Inflammatory macrophage treated with lipopolysaccharide for 1 hour (primary cell): ENCODE measurements at places on chromosomes 7 and 10.

- DNase-seq = no peak
Observed at GRCh38 chr10:43985941-43986340, 337.3 kb upstream of the ZNF32 start.

DNA sequence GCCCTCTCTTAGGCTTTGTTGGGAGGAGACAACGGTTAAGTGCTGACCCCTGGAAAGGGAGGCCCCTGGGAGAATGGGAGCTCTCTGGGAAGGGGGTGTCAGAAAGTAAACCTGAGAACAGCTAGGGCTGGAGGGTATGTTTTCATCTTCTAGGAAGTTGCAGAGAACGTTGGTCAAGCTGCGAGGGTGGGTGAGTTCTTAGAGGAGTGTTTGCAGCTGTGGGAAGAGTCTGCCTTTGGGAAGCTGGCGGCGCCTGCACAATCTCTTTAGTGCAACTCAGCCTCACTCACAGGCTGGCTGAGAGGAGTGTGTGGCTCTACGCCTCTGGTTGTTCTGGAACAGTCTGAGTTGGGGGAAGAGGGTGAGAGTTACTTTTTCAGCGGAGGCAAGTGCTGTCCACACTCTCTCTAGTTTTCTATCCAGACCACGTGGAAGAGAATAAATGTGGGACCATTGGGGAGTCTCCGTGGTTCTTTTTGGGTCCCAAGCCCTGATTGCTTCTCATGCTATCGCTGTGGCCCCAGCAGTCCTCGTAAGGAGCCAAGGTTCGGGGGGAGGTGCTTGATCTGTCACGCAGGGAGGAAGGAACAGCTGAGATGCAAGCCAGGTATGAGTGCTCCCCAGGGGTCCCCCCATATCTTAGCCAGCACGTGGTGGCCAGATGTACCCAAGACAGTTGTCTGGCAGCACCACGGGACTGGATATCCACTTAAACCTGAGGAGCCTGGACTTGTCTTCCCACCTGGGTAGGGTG, 237.2 kb downstream of the BUB3 start:
- DNase-seq = no peak

DNA sequence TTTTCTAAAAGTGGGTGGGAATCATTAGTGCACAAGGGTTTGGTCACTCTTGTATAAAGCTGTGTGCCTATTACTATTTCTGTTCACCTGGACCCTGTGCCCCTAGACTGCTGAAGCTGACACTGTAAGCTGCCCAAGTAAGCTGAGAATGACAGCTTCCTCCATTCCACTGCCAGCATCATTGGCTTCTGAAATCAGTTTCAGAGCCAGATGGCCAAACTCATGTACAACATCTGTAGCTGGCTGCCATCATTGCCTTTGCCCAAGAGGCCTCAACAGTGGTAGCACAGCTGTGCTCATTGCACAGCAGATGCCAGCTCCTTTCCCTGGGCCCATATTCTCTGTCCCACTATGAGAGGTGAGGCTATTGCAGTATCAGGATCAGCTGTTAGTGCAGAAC, 165.7 kb downstream of the CPEB3 start:
- DNase-seq = no peak

DNA sequence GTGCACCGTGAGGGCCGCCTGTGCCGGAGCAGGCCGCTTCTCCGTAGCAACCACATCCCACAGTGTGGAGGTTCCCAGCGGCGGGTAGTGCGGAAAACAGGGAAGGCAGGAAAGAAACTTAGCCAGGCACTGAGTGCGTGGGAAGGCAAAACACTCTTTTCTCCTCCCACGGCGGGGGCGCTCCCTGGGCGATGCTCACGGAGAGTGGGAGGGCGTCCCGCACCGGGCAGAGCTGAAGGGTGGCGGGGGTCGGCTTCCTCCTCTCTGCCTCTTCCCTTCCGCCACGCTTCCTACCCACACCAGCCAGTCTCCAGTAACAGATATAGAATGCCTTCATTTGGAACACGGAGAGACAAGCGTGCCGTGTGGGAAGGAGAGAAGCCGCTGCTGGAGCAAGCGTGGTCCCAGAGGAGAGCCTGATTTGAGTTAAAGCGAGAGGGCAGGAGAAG, 252.5 kb downstream of the PAXIP1 start:
- no peak for DNase-seq

- DNase-seq = no peak
Observed at GRCh38 chr7:95509199-95509598, 23.5 kb downstream of the ASB4 start.

GRCh38 chr10:110431659-110432058, 66.0 kb upstream of the DUSP5 start:
- DNase-seq = no peak

- no peak for DNase-seq
Observed at GRCh38 chr7:71613313-71613712, 481.4 kb downstream of the GALNT17 start.

DNA sequence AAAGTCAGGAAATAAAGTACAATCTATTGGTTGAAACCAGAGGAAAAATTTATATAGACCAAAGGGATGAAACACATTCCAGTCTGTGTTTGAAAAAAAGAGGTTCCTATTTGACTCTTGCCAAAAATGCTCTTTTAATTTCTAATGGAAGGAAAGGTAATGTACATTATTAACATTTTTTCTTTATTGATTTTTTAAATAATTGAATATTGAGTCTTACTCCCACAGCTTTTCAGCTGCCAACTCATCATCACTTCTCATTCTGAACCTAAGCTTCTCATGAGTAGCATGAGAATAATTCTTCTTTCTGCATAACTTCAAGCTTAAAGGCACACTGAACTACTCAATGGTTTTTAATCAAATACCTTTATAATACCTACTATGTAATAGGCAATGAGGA, 49.8 kb upstream of the FHIP2A start:
- no peak for DNase-seq

DNA sequence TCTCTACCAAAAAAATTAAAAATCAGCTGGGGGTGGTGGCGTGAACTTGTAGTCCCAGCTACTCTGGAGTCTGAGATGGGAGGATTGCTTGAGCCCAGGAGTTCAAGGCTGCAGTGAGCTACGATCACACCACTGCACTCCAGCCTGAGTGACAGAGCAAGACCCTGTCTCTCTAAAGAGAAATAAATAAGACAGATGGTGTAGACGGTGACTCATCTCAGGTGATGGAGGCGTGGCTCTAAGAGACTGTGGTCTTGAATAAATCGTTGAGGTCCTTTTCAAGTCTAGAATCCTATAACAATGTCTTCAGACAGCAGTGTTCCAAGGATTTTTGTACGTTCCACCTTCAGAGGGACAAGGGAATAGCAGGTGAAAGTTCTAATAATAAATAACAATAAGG, 53.8 kb upstream of the PFKFB3 start:
- DNase-seq = no peak

DNA sequence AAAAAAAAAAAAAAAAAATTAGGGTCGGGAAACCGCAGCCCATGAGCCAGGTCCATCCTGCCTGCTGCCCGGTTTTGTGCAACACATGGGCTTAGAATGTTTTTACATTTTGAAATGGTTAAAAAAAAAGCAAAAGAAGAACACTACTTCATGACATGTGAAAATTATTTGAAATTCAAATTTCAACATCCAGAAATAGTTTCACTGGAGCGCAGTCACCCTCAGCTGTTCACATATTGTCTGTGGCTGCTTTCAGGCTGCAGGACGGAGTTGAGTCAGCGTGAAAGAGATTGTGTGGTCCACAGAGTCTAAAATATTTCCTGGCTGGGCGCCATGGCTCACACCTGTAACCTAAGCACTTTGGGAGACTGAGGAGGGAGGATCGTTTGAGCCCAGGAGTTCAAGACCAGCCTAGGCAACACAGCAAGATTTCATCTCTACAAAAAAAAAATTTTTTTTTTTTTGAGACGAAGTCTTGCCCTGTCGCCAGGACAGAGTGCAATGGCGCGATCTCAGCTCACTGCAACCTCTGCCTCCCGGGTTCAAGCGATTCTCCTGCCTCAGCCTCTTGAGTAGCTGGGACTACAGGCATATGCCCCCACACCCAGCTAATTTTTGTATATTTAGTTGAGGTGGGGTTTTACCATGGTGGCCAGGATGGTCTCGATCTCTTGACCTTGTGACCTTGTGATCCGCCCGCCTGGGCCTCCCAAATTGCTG, 63.9 kb upstream of the ECHDC3 start:
- DNase-seq = peak; percentile 45

GRCh38 chr10:102678842-102679289, 34.6 kb downstream of the TRIM8 start:
- DNase-seq = peak; percentile 76

- no peak for DNase-seq
Observed at GRCh38 chr7:92834507-92835260, 1.7 kb downstream of the CDK6 start.

GRCh38 chr7:68535266-68535665, 1063.0 kb upstream of the AUTS2 start:
- no peak for DNase-seq

DNA sequence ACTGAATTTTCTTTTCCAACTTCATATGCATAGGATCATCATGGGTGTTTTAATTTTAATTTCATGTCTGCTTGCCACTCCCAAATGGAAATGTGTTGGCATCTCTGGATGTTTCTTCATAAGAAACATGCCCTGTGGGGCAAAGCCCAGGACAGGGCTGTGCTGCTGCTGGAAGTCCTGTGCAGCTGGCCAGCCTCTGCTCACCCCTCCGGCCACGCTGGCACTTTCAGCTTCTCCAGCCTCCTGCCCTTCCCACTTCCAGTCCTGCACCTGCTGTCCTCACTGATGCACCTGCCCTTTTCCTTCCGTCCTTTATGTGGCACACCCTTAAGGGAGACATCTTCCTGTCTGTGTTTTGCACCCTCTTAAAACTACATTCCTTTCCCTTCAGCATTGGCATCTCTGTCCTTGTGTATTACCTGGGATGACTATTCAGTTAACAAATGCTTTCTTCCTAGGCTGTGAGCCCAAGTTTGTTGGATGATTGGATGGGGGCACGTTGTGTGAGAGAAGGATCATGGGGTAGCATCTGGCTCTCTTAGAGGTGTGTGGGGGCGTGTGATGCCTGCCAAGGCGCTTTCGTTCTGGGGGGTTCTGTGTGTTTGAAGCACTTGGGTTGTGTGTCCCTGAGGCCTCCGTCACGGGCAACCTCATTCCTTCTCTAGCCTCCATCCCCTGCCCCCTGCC, 56.8 kb downstream of the TCF7L2 start:
- DNase-seq = no peak

DNA sequence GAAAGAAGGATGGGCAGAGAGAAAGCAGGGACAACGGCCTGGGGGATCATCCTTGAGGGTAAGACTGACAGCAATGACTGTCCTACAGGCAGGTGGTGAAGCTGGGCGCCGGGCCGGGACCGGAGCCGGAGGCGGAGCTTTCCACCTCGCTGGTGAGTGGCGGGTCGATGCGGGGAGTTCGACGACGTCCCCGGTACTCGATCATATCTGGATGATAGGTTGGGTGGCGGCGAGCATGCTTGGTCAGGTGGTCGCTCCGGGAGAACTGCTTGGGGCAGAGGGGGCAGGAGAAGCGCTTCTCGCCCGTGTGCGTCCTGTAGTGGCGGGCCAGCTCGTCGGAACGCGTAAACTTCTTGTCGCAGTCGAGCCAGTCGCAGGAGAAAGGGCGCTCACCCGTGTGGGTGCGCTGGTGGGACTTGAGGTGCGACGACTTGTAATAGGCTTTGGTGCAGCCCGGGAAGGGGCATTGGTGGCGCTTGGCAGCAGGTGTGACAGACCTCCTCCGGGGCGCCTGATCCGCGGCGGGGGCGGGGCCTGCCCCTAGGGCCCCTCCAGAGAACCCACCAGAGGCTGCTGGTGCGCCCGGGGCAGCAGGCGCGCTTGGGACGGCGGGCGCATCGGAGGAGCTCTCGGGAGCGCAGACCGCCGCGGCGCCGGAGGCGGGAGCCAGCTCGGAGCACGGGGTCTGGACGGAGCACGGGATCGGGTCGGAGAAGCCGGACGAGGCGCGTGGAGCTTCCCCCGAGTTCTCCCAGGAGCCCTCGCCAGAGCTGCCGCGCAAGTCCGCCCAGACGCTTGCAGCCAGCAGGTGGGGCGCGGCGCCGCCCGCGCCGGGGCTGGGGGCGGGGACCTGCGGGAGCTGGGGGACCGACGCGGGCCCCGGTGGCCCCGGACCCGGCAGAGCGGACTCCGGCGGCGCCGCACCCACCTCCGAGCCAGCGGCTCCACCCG, 752 bp downstream of the KLF14 start:
- DNase-seq = no peak

DNA sequence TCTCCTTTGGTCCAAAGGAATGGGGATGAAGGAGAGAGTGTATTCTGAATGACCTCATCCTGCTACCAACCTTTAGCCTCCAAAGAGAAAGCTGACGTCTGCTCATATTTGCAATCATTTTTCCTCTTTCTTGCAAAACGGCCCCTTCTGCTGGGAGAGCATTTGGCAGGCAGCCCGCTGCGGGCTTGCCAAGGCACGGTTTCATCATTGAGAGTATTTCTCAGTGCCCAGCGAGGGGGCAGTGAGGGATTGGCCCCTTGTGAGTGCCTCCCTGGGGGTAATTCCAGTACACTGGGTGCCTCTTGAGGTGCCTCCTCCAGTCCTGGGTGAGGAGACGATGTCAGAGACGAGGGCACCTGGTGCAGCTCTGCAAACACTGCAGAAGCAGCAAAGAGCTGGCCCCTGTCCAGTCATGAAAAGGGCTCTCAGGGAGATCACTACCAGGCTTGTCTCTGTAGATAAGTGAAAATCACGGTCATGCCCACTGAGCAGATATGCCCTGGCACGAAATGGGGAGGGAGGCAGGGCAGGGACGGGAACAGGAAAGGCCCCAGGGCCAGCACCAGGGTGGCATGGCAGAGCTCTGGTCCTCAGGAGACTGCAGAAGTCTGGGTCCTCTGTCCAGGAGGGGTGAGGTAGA, 48.7 kb upstream of the SHH start:
- DNase-seq = no peak

- no peak for DNase-seq
Observed at GRCh38 chr7:820341-820740, 11.9 kb upstream of the SUN1 start.

DNA sequence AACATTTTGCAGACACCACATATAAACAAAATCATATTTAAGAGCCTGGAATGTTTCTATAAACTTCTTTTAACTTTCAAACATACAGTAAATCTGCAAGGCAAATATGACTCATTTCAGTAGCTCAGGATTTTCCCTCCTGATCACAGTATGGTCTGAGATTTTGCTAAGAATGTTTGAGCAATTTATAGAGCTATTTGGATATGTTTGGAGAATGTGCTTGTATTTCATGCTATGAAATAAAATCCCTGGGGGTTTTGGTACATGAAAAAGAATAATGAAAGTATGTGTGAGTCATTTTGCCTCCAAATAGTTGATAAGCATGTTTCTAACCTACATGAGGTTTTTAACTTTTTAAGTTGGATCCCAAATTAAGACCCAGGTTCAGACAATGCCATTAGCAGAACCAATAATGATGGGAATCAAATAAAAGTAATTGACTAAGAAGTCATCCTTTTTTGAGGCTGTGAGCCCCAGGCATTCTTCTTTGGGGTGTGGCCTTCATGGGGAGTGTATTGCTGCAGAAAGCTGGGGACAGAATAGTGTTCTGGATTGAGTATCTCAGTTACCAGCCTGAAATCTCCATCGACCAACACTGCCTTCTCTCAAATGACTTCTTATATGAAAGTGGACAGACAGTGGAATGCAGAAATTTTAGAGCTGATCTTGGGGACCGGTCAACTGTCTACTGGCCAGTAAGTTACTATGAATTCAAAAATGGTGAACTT, 66.1 kb upstream of the AGBL3 start:
- no peak for DNase-seq
